M059J (cell line): ENCODE measurements at places on chromosomes 7 and 10.

DNA sequence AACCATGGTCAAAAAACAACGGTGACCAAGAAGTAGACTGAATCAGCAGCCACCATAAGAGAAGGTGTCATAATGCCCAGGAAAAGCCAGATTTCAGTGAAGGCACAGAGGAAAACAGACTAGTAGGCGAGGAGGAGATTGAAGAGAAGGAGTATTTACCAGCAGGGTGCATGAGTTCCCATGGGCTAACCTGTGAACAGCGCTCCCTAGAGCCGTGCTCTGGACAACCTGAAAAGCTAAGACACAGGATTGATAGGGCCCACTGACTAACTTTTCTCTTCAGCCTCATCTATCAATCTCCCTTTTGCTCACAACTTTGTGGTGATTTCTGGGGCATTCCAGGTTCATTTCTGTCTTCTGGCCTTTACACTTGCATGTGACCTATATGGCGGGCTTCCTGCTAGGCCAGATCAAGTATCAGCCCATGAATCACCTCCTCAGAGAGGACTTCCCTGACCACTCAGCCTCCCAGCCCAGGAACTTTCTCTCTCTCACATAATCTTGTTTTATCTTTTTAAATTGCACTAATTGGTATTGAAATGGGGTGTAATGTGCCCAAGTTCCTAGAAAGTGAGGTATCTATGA, 12.8 kb downstream of the ANKRD22 start:
- DNase-seq, result no peak

GRCh38 chr7:101818287-101819071, 1.1 kb downstream of the CUX1 start:
- no peak for DNase-seq

DNA sequence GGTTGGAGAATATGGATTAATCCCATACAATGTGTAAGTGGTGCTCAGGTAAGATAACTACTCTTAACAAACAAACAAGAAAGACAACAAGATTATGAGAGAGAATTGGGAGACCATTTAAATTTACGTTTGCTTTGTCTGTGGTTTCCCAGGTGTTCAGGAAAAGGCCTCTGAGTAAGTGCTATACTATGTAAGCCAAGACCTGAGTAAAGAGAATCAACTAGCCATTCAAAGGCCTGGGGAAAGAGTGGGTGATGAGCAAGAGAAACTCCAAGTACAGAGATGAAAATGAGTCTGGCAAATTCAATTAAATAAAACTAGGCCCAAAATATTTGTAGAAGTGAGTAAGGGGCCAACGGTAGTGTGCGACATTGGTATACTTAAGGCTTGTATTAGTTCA, 9.9 kb downstream of the CSTF2T start:
- no peak for DNase-seq

DNA sequence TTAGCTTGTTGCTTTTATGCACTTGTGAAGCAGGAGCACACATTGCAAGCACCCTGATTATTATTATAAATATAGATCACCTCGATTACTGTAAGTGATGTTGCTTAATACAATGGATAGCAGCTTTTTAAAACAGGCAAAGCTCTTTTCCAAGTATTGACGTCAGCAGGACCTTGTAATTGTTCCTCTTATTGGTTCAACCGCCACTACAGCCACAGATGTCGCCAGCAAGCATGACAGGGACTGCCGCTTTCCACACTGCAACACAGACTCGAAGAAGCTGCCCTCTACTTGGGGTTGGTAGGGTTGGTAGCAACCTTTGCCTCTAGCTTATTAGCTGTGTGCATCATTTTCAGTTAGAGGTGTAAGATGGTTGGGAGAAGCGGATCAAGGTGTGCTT, 167.6 kb downstream of the ZNF365 start:
- DNase-seq, result no peak

DNA sequence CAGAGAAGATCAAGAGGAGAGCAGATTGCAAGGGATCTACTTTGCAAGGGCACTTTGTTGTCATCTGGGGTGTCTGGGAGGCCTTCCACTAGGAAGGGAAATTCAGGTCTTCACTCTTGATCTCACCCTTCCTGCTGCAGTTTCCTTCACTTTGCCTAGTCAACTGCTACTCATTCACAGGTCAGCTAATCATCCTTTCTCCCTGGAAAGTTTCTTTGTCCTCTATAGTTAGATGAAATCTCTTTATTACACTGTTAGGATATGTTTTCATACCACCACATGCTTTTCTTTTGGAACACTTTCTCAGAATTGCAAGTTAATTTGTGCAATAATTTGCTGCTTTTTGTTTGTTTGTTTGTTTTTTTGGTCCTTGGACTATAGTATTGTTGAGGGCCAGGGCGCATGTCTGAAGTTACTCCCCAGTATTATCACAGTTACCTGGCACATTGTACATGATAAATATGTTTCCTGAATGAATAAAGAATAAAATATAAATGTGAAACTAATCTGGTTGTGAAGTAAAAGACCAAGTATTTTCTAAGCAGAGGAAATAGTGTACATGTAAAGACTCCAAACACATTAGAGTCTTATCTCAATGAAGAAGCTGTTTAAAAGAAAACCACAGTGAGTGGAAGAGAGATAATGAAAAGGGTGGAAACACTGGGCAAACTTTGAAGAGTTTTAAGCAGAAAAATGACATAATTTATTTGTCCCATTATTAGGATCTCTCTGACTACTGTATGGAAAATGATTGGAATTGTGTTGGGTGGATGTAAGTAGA, 139.9 kb upstream of the DGKB start:
- no peak for DNase-seq

DNA sequence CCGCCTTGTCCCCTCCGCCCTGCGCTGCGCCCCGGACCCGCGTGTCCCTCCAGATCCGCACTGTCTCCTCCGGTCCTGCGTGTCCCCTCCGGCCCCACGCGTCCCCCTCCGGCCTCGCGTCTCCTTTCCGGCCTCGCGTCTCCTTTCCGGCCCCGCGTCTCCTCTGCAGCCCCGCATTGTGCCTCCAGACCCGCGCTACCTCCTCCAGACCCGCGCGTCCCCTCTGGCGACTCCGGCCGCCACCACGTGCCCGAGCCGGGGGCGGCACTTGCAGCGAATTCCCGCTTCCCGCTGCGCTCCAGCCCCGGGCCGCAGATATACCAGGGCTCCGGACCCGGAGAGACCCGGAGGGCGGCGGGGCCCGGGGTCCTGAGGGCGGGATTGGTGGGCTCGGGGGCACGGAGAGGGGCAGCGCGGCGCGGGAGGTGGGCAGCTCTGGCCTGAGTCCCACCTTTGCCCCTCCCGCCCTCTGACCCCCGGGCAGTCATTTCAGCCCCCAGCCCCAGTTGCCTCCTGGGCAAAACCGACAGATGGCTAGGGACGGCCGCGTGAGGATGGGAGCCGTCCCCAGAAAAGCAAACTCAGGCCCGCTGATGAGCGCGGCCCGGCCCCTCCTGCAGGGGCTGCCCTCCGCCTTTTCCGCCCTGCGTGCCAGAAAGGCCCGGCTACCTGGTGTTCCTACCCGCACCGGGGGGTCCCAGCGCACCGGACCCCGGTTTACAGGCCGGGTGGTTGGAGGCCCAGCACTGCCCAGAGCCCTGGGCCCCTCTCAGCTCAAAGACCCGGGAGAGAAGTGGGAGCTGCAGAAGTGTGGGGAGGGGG, 56.5 kb downstream of the RBM17 start:
- DNase-seq, result no peak

- peak; percentile 38 for DNase-seq
Measured at GRCh38 chr7:106289848-106290247, 5.1 kb upstream of the NAMPT start.

- no peak for DNase-seq
Measured at GRCh38 chr7:155711081-155711480, 66.6 kb downstream of the RBM33 start.

- peak; percentile 32 for DNase-seq
Measured at GRCh38 chr10:83012866-83013265, 1126.4 kb upstream of the GHITM start.

- DNase-seq, result no peak
Measured at GRCh38 chr7:157255201-157255606, 81.6 kb upstream of the DNAJB6 start.
